Mammary epithelial cell (primary cell): ENCODE measurements at places on chromosomes 13 and 19.
A peak's percentile ranks its signal among the peaks of the same experiment; 100 is the strongest.

GRCh38 chr19:22052644-22053013, 345 bp downstream of the ZNF257 start:
- DNase-seq = no peak

- no peak for DNase-seq
Measured at GRCh38 chr19:44525721-44526430, 3.6 kb downstream of the CEACAM20 start.

DNA sequence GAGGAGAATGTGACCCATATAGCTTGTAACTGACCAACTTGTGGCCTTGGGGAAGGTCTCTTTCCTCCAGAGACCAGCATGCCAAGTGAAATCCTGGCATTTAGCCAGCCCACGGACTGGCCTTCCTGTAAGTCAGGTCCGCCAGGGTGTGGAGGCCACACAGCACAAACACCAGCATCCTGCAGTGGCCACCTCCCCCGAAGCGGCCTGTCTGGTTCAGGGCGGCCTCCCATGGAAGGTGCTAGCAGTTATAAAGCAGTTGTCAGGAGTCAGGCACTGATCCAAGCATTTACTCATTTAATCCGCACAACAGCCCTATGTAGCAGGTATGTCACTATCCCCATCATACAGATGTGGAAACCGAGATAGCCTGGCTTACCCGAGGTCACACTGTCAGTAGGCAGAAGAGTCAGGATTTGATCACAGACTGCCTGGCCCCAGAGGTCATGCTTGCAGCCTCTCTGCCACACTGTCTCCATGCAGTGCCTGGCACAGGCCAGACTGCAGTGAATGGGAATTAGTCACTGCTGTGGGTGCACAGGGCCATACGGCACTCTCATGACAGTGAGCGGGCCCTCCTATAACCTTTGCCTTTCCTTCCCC, 36.7 kb downstream of the CAPN12 start:
- DNase-seq = no peak

- DNase-seq = peak; percentile 60
Measured at GRCh38 chr19:18253716-18254115, 20.5 kb downstream of the IQCN start.

DNA sequence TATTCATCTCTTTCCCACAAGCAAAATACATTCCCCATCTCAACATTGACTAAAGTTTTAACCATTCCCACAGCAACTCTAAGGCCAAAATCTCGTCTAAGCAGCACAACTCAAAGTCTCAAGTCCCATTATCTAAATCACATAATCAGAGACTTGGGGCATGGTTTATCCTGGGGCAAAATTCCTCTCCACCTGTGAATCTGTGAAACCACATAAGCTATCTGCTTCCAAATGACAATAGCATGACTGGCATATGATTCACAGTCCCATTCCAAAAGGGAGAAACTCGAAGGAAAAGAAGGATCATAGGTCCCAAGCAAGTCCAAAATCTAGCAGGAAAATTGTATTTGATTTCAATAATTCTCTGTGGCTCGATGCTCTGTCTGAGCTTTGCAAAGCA, 73.0 kb downstream of the ANKRD10 start:
- peak; percentile 77 for DNase-seq

- peak; percentile 65 for DNase-seq
Measured at GRCh38 chr13:41917641-41918040, 43.3 kb downstream of the VWA8 start.

GRCh38 chr13:48448959-48449614, 36.2 kb upstream of the LPAR6 start:
- peak; percentile 52 for DNase-seq

GRCh38 chr13:110964229-110965037, 49.6 kb upstream of the ANKRD10 start:
- no peak for DNase-seq

DNA sequence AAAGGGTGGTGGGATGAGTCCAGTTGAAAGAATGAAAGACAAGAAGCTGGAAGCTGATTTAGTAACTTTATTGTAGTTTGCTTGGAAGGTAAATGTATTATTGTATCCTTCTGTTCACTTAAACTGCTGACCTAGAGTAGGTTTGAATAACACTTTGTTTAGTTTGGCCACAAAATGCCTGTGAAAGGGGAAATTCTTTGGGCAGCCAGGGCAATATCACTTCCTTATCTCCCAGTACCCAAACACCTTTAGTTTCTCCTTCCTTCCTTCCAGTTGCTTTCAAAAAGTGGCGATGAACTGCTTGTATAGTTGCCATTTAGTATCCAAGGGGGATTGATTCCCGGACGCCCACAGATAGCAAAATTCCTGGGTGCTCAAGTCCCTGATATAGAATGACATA, 120.1 kb downstream of the PAN3 start:
- no peak for DNase-seq

DNA sequence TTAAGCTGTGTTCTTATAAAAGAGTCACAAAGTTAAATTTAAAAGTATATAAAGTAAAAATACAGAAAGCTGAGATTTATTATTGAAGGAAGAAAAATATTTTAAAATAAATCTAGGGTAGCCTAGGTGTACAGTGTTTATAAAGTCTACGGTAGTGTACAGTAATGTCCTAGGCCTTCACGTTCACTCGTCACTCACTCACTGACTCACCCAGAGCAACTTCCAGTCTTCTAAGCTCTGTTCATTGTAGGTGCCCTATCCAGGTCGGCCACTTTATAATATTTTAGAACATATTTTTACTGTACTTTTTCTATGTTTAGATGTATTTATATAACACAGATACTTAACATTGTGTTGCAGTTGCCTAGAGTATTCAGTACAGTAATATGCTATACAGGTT, 47.4 kb downstream of the NDFIP2 start:
- DNase-seq = no peak

- no peak for DNase-seq
Measured at GRCh38 chr13:23957981-23958380, 60.7 kb upstream of the C1QTNF9B start.

- DNase-seq = no peak
Measured at GRCh38 chr13:53079691-53080090, 51.1 kb downstream of the OLFM4 start.

DNA sequence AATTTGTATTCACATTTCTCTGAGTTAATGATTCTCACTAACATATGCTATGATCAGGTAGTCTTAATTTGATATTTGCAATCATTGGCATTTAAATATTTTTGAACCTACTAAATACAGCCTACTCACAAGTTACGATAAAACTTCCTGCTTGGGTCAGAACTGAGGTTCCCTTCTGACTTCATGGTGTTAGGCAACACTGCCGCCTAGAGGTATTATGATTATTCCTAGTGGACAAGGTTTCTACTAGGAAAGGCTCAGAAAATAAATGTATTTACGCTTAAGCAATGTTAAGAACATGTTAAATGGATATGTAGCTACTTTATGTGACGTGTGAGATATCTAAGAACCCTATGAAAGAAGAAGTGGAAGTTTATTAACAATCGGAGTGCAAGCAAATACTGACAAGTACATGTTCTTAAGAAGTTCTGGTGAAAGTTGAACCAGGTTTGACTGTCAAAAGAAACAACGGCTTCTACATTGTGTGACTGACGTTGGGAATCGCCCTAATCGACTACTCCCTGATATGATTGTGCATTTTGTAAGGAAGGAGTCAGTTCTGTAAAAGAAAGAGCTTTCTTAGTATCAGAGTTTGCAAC, 1395.8 kb downstream of the SLITRK5 start:
- peak; percentile 19 for DNase-seq
